ENCODE measurements at places on chromosomes 12 and 14. TPM values are rescaled to one million over a fixed set of nuclear protein-coding genes. Genes with fewer than 3 reads are reported as not detected.

DNA sequence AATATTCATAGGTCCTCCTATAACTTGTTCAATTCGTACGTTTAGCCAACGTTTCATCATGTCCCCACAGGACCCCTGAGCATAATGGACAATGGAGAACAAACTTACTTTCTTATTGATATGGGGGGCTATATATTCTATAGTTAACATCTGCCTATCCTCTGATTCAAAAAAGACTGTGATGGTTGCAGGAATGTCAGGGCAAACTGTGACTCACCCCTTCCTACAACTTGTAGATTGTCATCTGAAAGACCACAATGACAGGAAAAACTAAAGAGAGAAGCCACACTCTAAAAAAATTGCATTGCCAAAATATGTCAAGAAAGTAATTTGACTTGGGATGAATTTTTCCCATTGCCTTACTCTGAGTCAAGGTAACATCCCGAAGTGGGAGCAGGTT is 50.8 kb downstream of the CATSPERB start:
- DNase-seq, result no peak

- no peak for DNase-seq
These were observed 1346.4 kb downstream of the TMEM121 start for GRCh38 chr14:106872611-106873446.

GRCh38 chr14:92499234-92499633 is 14.3 kb upstream of the RIN3 start:
- DNase-seq, result no peak

DNA sequence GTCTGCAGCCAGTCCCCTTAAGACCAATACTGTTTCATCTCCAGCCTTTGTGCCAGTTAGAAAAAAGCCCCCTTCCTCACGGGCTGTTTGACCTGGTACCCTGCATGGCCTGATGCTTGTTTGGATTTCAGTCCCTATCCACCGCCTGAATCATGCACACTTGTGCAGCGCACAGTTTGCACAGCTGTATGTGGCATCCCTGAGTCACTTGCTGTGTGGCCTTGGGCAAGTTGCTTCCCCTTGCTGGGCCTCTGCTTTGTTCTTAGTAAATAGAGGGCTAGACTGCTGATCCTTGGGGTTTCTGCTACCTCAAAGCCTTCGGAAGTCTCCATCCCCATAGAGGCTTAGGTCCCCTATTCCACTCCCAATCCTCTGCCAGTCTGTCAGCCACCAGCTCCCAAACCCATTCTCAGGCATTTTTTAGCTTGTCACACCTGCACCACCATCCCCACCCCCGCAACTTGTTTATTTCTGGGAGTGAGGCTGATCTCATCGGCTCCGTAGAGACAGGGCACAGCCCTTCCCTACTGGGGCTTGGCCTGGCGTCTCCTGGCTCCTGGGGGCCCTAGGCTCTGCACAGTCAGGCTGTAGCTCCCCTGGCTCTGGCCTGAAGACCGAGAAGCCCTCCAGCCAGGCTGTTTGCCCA is 8.8 kb downstream of the KRT80 start:
- no peak for DNase-seq

DNA sequence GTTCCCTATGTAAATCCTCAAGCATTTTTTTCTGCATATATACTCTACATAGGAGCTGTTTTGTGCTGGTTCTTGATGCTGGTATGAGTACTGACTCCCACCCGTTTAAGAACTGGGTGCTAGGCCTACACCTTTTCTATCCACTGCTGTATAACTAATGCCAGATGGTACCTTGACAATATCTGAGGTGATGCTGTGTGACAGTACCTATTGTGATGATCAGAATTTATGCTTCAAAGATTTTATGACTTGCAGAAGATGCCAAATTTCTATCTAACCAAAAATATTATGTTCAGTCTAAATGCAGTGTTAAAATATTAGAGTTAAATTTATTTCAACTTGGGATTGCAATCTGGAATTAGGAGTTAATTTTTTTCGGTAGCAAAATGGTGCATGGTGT is 272.3 kb upstream of the NOVA1 start:
- DNase-seq, result no peak

DNA sequence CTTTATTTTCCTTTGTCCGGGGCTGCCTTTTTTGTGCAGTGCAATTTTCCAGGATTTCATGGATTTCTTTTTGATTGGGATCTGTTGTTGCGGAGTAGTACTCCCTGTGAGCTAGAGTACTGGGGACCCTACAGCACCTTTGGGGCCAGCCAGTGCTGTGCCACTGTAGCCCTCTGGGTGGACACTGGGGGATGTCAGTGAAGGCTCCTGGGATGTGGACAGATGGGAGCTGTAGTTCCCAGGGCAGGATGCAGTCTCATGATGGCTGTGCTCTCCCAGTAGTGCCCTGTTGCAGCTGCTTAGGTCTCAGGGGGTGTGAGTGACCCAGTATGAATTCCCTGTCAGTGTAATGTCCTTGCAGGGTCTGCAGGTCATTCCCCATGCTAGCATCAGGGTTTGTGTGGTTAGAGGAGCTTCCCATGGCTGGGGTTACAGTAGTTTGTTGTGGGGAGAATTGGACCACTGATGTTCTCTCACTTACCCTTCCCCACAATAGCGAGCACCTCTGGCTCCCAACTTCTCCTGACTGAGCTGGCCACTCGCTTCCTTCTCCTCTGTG is 72.2 kb downstream of the BRMS1L start:
- DNase-seq, result no peak

DNA sequence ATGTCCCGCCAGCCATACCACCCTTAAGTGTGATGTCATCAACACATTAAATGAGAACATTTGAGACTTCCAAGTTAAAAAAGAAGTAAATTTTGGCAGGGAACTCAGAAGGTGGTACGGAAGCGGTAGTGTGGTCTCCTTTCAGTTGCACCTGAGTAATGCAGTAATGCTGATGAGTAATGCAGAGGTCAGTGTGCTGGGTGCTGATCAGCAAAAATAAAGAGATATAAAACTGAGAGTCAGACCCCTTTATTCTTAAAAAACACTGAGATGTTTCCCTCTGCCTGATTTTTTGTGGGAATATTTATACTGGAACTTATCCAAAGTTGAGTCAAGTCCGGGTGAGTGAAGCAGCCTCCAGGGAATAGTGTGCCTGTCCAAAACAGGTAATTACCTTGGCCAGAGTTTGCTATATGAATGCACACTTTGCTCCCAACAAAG is 370.6 kb upstream of the PRICKLE1 start:
- no peak for DNase-seq

DNA sequence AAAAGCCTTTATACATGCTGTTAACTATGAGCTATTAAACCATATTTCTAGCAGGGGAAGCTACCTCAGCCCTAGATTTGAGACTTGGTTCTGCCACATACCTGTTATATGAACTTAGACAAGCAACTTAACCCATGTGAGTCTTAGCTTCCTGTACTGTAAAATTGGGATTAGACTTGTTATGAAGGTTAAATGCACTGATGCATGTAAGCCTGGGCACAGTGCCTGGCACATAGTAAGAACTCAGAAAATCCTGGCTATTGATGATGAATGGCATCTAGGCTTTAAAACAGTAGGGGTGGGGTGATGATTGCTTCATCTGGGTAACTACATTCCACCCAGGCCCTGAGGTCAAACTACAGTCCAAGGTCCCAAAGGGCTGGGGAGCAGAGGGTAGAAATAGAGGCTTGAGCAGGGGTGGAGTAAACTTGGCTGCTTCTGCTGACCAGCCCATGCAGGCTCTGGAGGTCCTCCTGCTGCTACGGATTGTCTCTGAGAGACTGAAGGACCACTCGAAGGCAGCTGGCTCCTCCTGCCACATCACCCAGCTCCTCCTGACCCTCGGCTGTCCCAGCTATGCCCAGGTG is 11.3 kb downstream of the ESPL1 start:
- no peak for DNase-seq

DNA sequence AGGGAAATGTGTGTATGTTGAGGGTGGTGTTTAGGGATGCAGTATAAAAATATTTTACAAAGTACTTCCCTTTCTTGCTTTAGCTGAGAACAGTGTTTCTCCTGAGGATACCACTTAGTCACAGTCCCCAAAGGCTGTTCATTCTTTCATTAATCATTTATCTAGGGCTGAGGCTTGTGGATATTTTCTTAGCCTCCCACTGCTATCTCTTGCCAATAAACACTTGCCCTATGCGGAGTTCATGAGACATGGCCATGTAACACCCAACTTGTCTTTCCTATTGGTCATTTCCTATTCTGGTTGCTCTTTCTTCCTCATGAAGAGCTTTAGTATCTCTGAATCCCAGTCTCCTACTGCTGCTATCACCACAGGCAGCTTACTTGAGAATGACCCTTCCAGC is 75.1 kb downstream of the ETNK1 start:
- no peak for DNase-seq

DNA sequence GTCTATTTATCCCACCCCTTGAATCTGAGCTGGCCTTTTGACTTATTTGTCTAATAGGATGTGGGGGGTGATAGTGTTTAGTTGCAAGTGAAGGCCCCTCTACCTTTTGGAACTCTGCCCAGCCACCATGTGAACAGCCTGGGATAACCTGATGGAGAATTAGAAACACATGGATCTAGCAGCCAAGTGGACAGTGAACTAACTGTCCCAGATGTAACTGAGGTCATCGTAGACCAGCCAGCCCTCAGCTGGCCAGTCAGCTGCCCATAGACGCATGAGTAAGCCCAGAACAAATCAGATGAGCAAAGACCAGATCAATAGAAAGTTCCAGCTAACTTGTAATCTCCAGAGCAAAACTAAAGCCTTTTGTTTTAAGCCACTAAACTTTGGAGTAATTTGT is 19.0 kb downstream of the KLRB1 start:
- DNase-seq, result no peak

GRCh38 chr14:32728976-32729375 is 209.7 kb upstream of the NPAS3 start:
- no peak for DNase-seq

- no peak for DNase-seq
These were observed 24.2 kb upstream of the LRP1-AS start for GRCh38 chr12:57171668-57172067.

DNA sequence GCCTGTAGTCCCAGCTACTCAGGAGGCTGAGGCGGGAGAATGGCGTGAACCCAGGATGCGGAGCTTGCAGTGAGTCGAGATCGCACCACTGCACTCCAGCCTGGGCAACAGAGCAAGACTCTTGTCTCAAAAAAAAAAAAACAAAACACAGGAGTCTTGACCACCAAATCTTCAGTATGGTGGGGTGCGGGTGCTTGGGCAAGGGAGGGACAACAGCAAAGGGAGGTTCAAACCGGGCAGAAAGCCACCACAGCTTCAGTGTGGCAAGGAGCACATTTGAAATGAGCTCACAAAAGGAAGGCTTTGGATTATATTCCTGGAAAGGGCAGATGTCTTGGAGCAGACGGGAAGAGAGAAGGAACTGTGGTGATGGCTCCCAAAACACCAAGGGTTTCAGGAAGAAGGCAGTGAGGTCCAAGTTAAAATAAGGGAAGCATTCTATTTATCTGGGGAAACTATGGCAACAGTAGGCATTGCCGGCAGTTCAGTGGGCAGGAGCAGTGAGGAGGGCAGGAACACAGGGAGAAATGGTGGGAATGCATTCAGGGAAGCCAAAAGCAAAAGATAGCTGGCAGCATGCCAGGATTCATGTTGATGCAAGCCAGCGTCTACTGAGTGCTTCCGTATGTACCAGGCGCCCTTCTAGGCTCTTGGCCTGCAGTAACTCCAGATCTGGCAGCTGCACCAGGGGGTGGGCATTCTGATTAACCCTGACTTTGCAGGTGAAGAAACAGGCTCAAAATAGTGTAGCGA is 51.0 kb upstream of the SRSF5 start:
- peak; percentile 19 for DNase-seq

DNA sequence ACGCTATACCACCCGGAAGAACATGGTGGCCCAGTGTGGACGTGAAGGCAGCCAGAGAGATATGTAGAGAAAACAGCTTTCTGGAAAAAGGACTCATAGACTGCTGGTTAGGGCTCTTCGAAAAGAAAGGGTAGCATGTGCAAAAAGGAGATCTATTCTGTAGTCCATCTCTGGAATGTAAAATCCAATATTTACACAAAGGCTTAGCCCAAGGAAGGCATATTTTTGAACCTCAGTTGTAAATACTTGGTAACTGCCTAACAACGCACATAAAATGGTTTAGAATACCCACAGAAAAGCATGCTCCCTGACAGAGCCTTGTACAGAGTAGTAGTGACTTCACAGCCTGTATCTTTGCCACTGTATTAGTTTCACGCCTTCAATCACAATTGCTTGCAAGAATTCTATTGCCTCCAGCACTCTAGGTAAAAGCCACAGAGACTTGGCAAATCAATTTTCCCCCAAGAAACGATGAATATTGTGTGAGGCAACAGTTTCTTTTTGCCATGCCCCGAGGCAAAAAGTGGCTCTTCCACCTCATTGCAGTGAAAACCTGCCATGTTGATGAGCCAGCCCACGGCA is 59.2 kb downstream of the TRIM9 start:
- no peak for DNase-seq

GRCh38 chr12:57459750-57460467 is at the start of gene GLI1:
TSS of gene GLI1 (plus strand) at chr12:57459785. CDS start at chr12:57463692, 3,907 bp downstream.
- DNase-seq, result no peak

GRCh38 chr14:61479746-61480502 is 158.5 kb downstream of the PRKCH start:
- DNase-seq, result no peak

- DNase-seq, result no peak
These were observed 1.3 kb upstream of the GNPTAB start for GRCh38 chr12:101832030-101832429.

GRCh38 chr12:73445658-73446324 is 1091.8 kb upstream of the ATXN7L3B start:
- DNase-seq, result no peak

- DNase-seq, result no peak
These were observed 8.5 kb downstream of the IRAK3 start for GRCh38 chr12:66197495-66197921.

- DNase-seq, result no peak
These were observed 145.3 kb downstream of the SSPN start for GRCh38 chr12:26340649-26341048.

DNA sequence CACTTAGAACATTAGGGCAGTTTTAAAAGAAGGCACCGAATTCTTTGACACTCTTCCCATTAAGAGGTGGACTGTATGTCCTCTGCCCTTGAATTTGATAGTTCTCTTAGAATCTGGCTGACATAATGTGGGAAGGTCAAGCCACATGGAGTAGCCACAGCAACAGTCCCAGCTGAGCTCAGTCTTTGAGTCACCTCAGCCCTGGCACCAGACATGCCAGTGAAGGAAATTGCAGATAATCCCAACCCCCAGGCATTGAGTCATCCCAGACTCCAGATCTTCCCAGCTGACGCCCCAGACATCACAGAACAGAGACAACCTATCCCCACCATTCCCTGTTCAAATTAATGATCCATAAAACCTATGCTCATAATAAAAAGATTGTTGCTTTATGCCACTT is 83.4 kb downstream of the GTF2A1 start:
- DNase-seq, result no peak

- DNase-seq, result no peak
These were observed 75.9 kb downstream of the TNFAIP2 start for GRCh38 chr14:103199124-103199523.

- DNase-seq, result no peak
These were observed 164.6 kb downstream of the TMEM117 start for GRCh38 chr12:44000309-44000952.

- no peak for DNase-seq
These were observed 577.7 kb downstream of the SLC16A7 start for GRCh38 chr12:60173224-60174170.

CIDEB gene
- 3.4 TPM for total RNA-seq

PLXNC1 gene
- total RNA-seq, result 39.5 TPM

CDK4 gene
- 59.0 TPM for total RNA-seq

JPH4 gene
- total RNA-seq, result 28.9 TPM

MIPOL1 gene
- 29.9 TPM for total RNA-seq

AICDA gene
- total RNA-seq, result not detected

ZDHHC22 gene
- 12.0 TPM for total RNA-seq

Data from occipital lobe (tissue), 3 donors.